ENCODE measurements at places on chromosomes 13 and 19.

DNA sequence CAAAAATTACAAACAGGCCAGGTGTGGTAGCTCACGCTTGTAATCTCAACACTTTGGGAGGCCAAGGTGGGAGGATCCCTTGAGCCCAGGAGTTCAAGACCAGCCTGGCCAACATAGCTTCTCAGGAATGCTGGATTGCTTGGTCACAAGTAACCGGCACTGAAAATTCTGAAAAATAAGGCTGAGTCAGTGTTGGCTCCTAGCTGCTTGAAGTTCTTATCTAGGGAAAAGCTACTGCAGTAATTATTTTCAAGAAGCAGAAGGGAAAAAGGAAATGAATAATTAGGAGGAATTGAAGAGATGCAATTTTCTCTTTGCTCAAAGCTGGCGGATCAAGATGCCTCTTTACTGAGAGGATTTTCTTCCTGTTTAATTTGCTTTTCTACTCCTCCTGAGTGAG lies 75.0 kb upstream of the GTF3A start:
- no peak for DNase-seq

DNA sequence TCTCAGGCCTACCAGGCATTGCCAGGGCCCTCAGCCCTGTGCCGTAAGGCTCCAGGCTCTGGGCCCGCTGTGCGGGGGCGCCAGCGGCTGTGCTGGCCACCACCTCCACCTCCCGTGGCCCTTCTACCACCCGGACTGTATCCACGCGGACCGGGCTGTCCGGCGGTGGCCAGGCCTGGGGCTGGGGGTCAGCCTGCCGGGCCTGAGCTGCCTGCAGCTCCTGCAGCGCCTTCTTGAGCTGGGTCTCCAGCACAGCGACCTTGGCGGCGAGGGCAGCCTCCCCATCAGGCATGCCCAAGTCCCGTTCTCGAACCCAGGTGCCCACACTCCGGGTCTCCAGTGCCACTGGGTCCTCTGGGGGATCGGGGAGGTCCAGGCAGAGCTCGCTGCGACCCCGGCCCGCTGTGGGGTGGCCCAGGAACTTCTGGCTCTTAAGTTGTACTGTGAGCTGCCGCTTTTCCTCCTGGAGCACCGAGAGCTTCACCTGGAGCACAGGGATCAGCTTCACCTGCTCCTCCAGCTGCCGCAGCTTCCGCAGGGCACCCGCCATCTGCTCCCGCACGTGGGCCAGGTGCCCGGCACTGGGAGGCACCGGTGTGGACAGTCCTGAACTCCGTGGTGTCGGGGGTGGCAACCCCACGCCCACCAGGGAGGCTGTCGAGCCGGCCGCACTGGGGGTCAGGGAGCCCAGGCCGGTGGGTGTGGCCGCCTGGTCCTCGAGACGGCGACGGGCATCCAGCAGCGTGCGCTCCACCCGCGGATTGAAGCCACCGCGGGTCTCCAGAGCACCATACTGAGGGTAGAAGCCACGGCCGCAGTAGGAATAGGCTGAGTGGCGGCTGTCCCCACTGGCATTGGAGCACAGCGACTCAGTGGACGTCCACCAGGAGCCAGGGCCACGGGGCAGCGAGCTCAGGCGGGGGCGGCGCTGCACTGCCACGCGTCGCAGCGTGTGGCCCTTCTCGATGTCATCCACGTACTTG lies 4.1 kb downstream of the KANK2 start:
- no peak for DNase-seq

DNA sequence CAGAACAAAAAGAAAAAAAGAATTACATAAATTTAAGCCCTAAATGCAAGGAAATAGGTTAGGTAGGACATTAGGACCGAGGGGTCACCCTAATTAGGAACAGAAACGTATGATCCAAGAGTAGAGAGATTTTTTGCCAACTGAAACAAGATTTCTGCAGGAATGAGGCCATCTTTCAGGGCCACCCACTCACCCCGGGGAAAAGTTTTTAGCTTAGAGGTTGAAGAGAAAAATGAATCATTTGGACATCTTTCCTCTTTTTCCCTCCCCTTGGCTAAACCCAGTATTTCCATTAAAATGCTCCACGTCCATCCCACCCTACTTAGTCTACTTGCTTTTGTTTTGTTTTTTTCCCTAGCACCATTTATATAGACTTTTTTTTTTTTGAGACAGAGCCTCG lies 10.6 kb upstream of the PNMA8A start:
- peak; percentile 13 for DNase-seq

DNA sequence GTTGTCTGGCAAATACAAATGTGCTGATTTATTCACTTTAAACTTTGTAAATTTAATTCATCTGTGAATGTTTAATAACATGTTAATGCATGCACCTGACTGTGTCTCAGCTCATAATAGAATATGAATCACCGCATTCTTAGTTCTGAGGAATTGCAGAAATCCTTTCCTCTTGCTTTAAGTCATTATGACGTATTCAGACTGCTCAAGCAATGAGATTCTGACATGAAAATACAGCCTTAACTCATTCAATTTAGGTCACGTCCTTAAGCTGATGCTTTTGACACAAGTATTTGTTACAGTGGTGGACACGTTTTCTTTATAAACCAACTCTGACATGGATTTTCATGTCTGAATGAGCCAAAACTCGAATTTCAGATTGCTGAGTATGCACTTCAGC lies 541.0 kb upstream of the KLF12 start:
- DNase-seq: peak; percentile 15

- DNase-seq: no peak
These were observed 448.1 kb downstream of the DIAPH3 start for GRCh38 chr13:59715611-59716010.

- DNase-seq: no peak
These were observed 2.4 kb upstream of the PTGER1 start for GRCh38 chr19:14477418-14478112.

DNA sequence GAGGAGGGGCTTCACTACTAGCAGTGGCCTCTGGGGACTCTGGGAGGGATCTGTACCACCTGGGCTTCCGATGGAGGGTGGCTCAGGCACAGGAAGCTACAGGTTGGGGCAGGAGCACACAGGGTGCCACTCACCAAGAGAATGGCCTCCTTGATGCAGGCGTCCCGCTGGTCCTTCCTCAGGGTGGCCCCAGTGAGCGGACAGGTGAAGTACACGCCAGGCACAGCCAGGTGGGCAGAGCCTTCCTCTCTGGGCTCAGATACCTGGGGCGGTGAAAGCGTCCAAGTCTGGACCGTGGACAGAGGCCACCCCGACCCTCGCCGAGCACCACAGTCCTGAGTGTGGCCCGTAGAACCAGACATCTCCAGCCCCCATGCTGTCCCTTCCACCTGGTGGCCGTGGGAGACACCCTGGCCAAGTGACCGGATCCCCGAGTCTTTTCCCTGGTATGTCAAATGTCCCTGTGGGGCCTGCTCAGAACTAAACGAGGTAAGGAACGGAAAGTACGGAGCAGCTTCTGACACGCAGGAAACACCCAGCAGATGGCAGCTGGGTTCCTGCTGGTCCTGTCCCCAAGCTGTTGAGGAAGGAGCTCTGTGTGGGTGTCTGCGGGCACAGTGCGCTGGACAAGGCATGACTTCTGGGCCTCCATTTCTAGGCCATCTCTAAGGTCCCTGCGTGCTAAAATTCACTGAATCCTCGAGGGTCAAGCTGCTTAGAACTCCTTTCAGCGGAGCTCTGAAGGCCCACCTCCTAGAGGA lies 5.2 kb downstream of the UBXN6 start:
- no peak for DNase-seq

GRCh38 chr19:53870485-53870844 lies 2.8 kb downstream of the MYADM start:
- no peak for DNase-seq

DNA sequence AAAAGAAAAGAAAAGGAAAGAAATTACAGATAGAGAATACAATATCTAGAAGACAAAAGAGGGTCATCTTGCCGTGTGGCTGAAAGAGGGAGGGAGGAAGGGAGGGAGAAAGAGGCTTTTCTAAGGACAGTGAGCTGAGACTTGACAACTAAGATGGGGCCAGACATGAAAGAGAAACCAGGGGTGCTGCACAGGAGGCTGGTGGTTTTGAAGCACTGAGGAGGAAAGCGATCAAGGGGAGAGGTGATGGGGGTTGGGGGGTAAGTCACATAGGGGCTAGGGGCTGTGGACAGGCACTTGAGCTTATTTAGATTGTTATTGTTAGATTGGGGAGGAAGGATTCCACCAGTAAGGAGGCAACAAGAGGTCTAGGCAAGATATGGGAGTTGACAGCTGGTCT lies 17.3 kb downstream of the PNPLA6 start:
- DNase-seq: no peak

DNA sequence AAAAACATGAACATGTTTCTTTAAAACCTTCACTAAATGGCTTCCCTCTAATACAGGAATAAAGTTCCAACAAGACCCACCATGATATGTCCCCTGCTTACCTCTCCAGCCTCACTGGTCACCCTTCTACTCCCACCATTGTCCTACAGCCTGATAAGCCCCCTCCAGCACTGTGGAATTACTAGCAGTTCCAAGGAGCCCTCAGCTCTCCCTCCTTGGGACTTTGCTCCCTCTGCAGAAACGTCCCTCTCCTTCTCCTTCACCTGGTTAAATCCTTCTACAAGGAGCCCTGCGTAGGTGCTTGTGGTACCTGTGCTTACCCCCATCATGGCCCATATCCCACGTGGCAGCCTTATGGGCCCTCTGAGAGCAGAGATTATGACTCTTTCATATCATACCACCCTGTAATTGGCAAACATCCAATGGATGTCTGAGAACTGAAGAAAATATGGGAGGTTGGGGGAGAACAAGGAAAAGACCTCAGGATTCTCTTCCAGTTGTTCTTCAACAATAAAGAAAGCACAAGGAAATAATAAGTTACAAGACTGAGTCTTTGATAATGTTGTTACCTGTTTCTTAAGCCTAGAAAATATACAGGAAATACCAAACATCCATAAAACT lies 26.1 kb upstream of the DOCK9 start:
- no peak for DNase-seq

DNA sequence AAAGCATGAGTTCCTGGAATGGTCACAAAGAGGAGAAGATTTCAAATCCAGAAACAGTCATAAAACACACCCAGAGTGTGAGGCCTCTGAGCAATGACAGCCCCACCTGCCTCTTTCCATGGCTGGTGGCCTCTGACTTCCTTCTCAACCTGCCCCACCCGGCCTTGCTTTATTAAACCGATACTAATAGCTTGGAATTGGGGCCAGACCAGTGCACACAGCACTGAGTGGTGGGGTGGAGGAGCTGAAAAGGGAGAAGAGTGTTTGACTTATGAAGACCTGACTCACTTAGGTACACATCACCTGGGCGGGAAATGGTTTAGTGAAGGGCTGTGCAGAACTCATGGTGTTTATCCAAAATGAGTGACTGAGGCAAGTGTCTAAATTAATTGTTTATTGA lies 20.7 kb upstream of the CEACAM6 start:
- DNase-seq: no peak

DNA sequence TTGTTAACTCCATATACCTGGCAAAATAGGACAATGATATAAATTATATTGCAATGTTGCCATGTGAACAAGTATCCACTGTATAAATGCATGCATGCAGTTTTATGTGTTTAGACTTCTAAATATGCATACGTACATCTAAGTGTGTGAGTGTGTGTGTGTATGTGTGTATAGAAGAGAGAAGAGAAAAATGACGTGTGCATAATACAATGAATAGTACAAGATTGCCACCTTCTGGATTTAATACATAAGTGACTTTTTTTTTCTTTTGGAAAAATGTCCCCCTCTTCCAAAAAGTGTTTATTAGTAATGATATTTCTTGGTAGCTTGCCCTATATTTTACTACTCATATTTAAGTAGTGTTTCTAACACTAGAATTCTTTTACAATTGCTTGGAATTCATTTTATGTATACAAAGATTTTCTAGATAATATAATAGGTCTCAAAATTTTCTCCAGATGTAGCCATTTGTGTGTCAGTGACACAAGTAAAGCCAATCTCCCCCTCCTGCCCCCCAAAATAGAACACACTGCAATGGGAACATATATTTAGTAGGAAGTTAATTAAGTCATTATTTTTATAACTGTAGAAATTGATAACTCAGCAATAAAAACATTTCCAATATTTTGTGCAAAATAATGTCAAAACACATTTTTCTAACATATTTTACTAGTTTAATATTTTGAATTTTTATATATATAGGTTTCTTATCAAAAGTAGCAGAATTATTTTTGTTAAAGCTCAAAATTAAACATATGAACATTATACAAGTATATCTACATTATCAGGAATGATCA lies 783.3 kb upstream of the ATXN8OS start:
- peak; percentile 35 for DNase-seq

DNA sequence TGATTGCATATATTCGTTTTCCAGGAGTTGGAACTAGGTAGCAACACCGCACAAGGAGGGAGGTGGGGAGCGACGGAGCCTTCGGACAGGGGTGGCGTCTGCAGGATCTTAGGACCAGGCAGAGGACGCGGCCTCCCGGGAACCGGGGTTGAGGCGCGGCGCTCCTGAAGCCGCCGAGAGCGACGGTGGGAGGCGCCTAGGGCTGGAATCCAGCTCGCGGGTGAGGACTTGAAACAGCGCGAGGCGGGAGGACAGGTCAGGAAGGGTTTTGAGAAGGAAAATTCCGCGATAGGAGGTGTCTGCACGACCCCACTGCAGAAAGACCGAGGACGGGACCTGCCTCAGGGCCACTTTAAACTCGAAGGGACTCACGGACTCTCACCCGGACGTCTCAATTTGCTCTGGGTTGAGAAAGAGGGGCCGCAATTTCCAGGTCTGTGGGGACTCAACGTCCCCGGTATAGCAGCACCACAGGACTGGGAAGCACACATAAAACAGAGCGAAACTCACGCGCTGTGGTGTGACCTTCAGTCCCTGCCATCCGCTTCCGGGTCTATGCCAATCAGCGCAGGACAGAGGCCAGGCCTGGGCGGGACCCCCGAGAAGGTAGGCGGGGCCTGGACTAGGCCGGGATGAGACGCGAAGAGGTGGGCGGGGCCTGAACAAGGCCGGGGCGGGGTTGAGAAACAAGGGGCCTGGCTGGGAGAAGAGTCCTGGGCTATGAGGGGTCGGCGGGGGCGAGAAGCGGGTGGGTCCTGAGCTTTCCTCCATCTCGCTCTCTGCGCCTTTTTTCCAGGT lies at the start of gene ZNF320:
Gene ZNF320 (minus strand): TSS at position 498 of the 798 bp plus-strand sequence. CDS start 7,380 bp downstream, outside the sequence.
- peak; percentile 92 for DNase-seq

- DNase-seq: no peak
These were observed 32.8 kb downstream of the TSC22D1 start for GRCh38 chr13:44543369-44543768.

DNA sequence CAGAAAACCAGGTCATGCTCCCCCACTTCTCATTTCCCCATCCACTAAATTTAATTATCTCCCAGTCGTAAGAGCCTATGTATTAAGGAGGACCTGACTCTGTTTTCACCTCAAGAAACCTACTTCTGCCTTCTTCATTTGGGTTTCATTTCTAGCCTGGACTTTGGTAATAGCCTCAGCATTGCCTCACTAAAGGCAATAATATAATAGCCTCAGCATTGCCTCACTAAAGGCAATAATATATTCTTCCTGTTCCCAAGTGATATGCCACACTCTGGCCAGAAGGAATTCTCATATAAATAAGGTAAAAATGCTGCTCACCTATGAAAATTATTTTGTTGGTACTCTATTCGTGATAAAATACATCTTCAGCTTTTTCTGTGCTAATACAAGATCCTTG lies 993.9 kb downstream of the EFNB2 start:
- no peak for DNase-seq

GRCh38 chr13:71605744-71606143 lies 261.3 kb downstream of the DACH1 start:
- DNase-seq: no peak

- DNase-seq: peak; percentile 1
These were observed 2411.1 kb downstream of the PCDH9 start for GRCh38 chr13:64819081-64819480.

- no peak for DNase-seq
These were observed 12.6 kb downstream of the LSM4 start for GRCh38 chr19:18310118-18310909.

Data from astrocyte of the spinal cord (primary cell).